ENCODE measurements at places on chromosomes 11 and 22.

- DNase-seq: no peak
Observed at GRCh38 chr11:29018631-29019030, 910.4 kb downstream of the METTL15 start.

GRCh38 chr11:64138398-64138797 lies 27.5 kb downstream of the MACROD1 start:
- no peak for DNase-seq

- no peak for DNase-seq
Observed at GRCh38 chr11:33690290-33691065, 10.1 kb downstream of the C11orf91 start.

GRCh38 chr22:19430890-19431541 lies 517 bp downstream of the HIRA start:
- DNase-seq: no peak

DNA sequence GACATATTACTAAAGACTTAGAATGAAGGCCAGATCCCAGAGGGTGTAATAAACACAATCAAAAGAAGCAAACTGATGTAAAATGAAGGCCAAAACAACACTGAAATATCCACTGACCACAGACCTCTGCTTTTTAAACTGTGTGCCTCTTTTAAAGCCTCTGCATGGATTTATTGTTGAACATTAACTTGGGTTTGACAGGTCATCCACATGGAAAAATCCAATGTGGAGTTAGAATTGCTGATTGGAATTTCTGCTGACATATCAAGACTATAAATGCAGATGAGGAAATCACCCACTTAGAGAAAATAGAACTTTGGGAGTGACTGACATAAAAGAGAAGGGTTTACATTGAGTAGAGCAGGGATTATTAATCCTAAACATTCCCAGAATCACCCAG lies 853.9 kb upstream of the RAG2 start:
- no peak for DNase-seq

GRCh38 chr11:86594746-86595145 lies 77.7 kb downstream of the ME3 start:
- DNase-seq: no peak

- DNase-seq: no peak
Observed at GRCh38 chr22:20887375-20887774, 28.6 kb downstream of the SNAP29 start.

- DNase-seq: no peak
Observed at GRCh38 chr22:34160141-34160783, 240.0 kb upstream of the LARGE1 start.

- DNase-seq: no peak
Observed at GRCh38 chr22:27480487-27480886, 321.1 kb downstream of the MN1 start.

GRCh38 chr11:59187035-59187434 lies 15.1 kb downstream of the DTX4 start:
- no peak for DNase-seq

DNA sequence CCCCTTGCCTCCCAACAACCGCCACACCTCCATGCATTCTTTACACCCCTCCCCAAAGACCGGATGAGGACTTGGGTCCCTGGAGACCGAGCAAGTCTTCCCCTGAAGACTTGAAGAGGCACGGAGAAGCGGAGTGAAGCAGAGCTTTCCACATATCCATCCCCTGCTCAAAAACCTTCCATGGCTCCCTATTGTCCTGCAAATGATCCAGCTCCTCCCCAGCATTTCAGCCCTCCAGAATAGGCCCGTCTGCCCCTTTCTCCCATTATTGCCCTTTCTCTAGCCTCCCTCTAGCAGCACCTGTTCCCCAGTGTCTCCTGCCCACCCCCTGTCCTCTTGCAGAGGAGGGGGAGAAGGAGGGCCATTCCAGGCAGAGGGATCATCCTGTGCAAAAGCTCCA lies 59.8 kb downstream of the CYTH4 start:
- DNase-seq: no peak

GRCh38 chr11:123298488-123299447 lies 103.7 kb upstream of the CLMP start:
- no peak for DNase-seq

DNA sequence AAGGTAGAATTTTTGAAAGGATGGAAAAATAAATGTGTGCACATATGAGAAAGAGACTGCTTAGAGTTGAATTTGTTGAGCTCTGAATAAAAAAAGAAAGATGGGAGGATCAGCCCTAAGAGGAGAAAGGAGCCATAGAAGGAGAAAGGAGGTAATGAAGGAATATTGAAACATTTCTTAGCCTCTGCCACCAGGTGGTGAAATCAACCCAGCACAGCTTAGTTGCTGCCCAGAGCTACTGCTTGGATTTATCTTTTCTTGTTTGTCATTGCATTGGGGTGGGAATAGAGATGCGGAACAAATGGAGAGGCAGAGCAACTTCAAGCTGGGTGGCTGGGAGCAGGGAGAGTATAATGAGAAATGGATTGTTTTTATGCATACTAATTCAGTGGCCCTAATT lies 80.4 kb downstream of the SERGEF start:
- DNase-seq: no peak

GRCh38 chr11:606245-606644 lies 9.5 kb downstream of the IRF7 start:
- DNase-seq: no peak

DNA sequence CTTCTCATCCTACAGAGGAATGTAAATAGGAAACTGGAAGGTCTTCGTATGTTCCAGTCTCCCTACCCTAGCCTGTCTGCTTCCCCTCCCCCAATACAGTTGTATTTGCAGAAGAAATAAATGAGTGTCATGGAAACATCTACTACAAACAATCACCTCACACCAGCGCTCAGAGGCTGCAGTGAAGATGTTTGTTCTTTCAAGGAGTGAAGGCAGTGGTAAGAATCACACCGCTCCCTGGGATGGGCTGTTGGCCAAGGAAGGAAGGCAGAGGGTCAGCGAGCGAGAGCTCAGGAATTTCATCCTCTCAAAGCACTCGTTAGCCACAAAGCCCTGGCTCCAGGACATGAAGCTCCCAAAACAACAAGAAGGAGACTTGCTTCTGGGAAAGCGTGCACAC lies 1.1 kb upstream of the IGSF9B start:
- no peak for DNase-seq

DNA sequence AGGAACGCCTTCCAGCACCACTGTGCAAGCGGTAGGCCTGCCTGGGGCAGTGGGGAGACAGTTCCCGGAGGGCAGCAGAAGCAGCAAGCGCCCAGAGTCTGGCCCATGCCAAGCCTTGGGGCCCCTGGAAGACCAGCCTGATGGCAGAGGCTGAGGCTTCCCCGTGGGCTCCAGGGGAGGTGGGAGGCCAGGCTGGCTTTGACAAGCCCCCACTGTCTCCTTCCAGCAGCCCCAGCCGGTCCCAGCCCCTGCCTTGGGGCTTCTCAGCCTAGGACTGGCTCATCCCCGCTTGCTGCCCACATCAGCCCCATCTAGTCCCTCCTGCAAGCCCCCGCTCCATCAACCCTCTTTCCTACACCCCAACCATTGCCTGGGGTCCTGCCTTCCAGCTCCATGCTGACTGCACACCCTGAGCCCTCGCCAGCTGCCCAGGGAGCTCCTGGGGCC lies 46.7 kb downstream of the IGF2 start:
- no peak for DNase-seq

- DNase-seq: no peak
Observed at GRCh38 chr11:62896049-62896448, 15.4 kb downstream of the SLC3A2 start.

GRCh38 chr11:37371346-37371970 lies 773.4 kb upstream of the RAG2 start:
- no peak for DNase-seq

- no peak for DNase-seq
Observed at GRCh38 chr11:33543823-33544222, 156.8 kb downstream of the C11orf91 start.

DNA sequence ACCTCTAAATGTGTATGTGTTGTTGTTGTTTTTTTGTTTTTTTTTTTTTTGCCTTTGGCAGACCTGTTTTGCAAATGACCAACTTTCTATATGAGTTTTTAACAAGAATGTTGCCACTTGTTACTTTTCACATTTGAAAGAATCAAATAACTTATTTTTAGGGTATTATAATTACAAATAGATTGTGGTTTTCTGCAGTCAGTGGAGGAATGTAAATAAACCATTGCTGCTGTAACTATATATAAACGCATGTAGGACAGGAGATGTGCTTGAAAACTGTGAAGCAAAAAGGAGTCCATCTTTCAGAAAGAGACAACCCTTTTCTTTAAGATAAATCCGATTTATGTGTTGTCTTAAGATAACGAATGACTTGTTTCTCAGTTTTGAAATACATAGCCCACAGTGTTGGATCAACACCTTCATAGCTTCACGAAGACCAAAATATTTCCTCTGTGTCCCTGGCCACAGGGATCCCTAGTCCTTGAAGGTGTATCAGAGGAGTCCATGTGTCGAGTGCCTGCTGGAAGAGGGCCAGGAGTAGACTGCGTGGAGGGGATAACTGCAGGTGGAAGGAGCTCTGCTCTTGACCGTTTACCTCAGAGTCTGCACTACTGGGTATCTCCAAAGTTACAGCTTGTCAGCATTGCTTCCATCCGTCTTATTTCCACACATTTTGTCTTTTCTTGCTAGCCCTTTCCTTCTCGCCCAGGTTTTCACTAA lies 24.7 kb downstream of the TNRC6B start:
- no peak for DNase-seq

GRCh38 chr11:40819230-40819629 lies 640.2 kb downstream of the LRRC4C start:
- DNase-seq: no peak

DNA sequence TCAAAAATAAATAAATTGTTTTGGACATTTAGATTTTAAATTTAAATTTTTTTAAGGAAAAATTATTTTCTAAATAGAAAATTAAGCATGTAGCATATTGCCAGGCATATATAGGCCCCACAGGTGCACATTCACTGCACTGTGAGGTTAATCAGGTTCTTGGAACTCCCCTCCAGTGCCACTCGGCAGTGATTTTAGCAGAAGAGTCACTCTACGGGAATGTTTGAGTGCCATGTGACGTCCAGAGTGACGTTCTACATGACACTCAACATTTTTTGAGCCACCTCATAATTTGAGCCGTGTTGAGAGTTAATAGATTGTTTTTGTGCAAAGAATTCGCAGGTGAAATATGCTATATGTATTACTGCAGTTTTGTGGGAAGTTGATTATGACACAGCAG lies 77.4 kb downstream of the SWAP70 start:
- no peak for DNase-seq

- no peak for DNase-seq
Observed at GRCh38 chr11:110026858-110027626, 66.2 kb upstream of the ZC3H12C start.

- DNase-seq: no peak
Observed at GRCh38 chr11:69439651-69440464, 41.6 kb upstream of the LINC01488 start.

GRCh38 chr11:128852327-128853023 lies 14.6 kb downstream of the KCNJ1 start:
- DNase-seq: no peak

GRCh38 chr22:49785841-49786471 lies 41.7 kb downstream of the BRD1 start:
- DNase-seq: no peak

- no peak for DNase-seq
Observed at GRCh38 chr11:83009999-83010398, 61.7 kb downstream of the RAB30 start.

DNA sequence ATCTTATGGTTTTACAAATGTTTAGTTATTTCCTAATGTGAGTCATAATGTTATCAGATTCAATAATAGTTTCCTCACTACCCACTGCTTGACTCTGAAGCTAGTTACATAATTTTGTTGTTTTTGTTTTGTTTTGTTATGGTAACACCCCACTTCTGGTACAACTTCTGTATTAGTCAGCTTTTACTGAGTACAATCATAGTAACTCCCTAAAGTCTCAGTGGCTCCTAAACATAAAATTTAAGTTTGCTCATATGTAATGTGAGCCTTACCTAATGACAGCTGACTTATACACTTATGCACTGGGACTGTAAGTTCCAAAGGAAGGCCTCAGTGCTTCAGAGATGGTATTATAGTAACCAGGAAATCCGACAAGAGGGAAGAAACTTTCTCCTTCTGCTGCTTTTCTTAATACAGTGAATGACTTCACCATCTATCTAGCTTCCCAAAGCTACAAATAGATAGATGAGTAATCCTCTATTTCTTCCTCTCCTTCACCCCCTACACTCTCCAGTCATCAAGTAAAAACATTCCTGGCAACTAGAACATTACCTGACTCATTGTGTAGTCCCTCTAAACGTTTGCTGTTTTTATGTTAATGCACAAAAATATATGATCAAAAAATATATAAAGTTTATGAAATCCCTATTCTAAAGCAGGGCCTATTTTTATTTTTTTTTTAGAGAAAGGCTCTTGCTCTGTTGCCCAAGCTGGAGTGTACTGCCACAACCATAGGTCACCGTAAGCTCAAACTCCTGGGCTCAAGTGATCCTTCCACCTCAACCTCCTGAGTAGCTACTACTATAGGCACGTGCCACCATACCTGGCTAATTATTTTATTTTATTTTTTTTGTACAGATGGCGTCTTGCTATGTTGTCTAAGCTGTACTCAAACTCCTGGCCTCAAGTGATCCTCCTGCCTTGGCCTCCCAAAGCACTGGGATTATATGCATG lies 563.0 kb downstream of the SOX6 start:
- DNase-seq: no peak

- DNase-seq: no peak
Observed at GRCh38 chr11:6895010-6895409, 2.7 kb upstream of the OR2D2 start.

Data from stimulated activated CD4-positive, alpha-beta T cell treated with anti-CD3 and anti-CD28 coated beads, Interleukin-12 subunit alpha, Interleukin-12 subunit beta, amount 100 ng/mL, for 24 hours (primary cell).